Aorta (tissue), 5 donors: ENCODE measurements at places on chromosomes 1 and 21.
A peak's percentile ranks its signal among the peaks of the same experiment; 100 is the strongest.

DNA sequence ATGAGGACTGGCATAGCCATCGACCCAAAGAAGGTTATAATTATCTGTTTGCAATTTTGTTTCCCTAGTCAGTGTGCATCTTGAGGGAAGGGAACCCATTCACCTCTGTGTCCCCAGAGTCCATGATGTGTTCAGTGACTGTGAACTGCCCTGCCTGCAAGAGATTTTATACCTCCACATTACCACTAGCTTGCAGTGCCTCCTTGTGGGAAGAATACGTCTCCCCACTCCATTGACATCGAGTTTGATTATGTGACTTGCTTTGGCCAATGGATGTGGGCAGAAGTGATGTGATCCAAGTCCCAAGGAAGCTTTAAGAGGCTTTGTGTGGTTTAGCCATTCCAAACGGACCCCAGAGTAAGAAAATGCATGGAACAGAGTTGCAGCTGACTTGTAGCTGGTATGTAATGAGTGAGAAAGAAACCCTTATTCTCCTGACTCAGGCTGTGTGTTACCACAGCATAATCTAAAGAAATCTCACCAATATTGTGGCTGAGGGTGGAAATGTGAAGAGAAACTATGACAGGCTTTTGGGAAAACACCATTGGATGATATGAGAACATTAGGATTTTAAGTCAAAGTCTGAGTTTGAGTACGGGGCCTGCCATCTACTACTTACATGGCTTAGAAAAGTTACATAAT is 47.8 kb upstream of the NRDC start:
- DNase-seq = no peak

DNA sequence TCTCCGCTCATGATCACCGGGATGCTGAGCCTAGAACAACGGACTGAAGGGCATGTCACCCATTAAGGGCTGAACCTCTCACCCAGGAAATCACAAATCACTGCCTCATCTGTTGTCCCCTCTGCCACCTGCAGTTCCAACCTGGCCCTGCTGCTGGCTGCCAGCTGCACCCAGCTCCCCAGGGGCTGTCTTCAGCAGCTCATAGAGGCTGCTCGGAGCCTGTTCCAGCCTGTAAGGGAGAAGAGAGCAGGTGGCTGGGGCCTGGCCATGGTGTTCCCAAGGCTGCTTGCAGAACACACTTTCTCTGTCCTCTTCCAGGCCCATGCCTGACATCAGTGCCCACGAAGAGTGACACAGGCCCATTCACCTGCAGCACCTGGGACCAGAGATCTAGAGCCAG is 44.5 kb upstream of the DISP3 start:
- no peak for DNase-seq

- DNase-seq = no peak
Measured at GRCh38 chr1:85179522-85179921, 21.3 kb downstream of the SYDE2 start.

DNA sequence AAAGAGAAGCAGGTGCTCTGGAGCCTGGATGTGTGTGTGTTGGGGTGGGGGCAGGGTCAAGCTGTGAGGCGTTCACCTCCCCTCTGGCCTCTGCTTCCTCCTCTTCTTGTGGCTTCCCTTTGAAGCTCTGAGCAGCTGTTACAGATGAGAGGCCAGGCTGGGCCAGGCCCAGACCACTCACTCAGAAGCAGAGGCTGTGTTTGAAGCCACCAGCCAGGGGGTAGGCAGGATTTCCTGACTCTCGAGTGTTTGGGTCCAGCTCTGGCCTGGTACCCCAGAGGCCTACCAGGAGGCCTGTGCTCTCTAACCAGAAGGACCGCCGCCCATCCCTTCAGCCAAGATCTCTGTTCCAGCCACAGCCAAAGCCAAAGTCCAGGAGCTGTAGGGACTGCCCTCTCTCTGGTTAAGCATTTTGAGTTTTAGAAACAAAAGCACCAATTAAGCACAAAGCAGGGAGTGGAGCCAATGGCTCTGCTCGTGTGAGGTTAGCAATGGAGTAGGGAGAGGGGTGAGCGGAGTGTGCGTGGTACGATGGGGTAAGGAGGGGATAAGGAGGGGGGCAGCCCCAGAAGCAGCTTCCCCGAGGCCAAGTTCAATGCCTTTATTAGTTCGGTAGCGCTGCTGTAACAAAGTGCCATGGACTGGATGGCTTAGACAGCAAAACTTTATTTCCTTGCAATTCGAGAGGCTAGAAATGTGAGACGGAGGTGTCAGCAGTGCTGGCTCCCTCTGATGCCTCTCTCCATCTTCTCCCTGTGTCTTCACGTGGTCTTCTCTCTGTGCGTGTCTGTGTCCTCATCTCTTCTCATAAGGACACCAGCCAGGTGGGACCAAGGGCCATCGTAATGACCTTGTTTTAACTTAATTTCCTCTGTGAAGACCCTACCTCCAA is 20.5 kb downstream of the RCSD1 start:
- no peak for DNase-seq

GRCh38 chr1:156920233-156921052 is at the start of gene LRRC71:
TSS of gene LRRC71 (plus strand) at chr1:156920632. CDS start at chr1:156920804, 172 bp downstream.
- DNase-seq = peak; percentile 83

DNA sequence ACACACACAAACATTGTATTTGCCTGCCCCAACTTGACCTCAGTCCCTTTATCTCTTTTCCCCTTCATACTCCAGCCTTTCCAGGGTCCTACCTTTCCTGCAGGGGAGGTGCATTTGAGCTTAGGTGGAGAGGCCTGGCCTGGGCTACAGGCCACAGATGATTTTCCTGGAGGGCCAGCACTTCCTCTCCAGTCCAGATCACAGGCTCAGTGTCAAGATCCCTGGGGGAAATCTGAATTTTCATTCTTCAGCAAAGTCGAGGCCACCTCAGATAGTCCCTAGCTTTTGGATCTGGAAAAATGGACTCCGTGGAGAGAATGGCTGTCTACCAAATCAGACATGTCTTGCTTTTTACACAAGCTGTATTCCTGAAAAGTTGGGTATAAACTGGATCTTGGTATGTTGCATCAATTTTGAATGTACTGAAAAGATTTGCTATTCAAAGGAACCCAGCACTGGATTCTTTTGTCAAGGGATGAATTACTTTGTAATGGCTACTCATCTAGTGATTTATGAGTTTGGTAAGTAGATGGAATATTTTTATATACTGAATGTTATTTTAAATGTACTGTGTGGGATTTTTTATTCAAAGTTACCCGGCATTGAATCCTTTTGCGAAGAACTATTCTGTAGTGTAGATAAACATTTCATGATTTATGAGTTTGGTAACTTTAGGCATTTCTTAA is 78.7 kb downstream of the DDR2 start:
- no peak for DNase-seq

DNA sequence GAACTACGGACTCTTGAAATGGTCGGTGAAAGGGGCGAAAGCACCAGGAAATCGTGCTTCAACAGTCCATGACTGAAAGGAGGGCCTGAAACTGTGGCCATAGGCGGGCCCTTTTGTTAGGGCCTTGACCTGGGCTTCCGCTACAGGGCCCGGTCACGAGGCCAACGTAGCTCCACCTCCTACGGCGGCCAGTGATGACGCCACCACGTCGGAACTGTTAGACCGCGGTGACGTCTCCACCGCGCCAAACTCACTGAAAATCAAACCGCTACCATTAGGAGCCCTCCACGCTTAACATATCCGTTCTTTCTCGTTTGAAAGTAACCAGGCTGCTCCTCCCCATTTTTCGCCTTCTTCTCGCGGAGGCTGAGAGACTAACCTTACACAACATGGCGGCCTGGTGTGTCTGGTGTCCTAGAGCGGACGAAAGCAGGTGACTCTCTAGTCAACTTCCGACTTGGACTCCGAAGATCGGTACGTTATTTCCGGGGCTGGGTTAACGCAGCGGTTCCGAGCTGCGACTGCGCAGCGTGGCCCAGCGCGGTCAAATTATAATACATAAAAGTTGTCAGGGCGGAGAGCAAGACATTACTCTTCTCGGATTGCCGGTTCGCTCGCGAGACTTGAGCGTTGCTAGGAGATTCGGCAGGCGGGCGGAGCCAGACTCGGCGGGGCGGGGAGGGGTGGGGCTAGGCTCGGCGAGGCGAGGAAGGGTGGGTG is 371 bp upstream of the CACYBP start:
- DNase-seq = peak; percentile 98

- DNase-seq = peak; percentile 53
Measured at GRCh38 chr1:920010-920409, 3.7 kb upstream of the SAMD11 start.

- no peak for DNase-seq
Measured at GRCh38 chr1:99348397-99349132, 84.3 kb downstream of the PLPPR4 start.

GRCh38 chr1:174157157-174157806 is 2.0 kb upstream of the RABGAP1L start:
- no peak for DNase-seq

GRCh38 chr1:156368157-156368658 is 803 bp upstream of the RHBG start:
- DNase-seq = no peak

- peak; percentile 45 for DNase-seq
Measured at GRCh38 chr1:192713921-192714320, 78.0 kb downstream of the RGS13 start.

GRCh38 chr1:200355801-200356200 is 54.0 kb downstream of the ZNF281 start:
- DNase-seq = no peak

DNA sequence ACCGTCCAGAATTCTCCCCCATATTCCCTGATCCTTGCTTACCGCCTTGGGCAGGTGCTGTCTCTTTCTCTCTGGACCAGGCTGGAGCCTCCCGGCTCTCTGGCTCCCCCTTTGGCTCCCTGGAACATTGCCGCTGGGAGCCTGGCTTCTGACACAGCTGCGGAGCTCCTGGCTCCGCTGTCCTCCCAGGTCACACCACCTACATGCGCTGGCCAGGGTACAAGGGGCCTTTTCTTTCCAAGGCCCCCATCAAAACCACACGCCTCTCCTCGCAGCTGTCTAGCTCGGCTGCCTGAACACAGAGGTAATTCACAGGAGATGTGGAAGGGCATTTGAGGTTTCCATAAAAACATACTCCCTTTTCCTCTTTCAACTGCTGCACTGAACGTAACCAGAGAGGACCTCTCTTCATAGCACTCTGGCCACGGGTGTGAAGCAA is 7.5 kb upstream of the ZNF648 start:
- no peak for DNase-seq

GRCh38 chr1:145996433-145997015 is at the start of gene TXNIP:
TSS of gene TXNIP (minus strand) at chr1:145996579. CDS start at chr1:145996266, 313 bp downstream.
- DNase-seq = peak; percentile 99

DNA sequence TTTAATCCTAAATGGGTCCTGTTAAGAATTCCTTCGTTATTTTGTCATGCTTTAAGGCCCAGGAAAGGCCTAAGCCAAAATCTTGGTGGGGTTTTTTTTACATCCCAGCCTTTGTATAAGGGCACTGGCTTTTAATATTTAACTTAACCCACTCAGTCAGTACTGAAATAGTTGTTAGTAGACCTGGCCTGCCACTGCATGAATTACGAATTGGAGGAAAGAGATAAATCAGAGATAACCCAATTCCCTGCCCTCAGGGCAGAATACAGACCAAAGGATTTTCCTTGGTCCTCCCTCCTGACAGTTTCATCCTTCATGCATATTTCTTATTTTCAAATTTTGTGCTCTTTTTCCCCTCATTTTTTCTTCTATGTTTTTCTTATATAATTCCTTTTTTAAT is 193.0 kb downstream of the FASLG start:
- DNase-seq = no peak

DNA sequence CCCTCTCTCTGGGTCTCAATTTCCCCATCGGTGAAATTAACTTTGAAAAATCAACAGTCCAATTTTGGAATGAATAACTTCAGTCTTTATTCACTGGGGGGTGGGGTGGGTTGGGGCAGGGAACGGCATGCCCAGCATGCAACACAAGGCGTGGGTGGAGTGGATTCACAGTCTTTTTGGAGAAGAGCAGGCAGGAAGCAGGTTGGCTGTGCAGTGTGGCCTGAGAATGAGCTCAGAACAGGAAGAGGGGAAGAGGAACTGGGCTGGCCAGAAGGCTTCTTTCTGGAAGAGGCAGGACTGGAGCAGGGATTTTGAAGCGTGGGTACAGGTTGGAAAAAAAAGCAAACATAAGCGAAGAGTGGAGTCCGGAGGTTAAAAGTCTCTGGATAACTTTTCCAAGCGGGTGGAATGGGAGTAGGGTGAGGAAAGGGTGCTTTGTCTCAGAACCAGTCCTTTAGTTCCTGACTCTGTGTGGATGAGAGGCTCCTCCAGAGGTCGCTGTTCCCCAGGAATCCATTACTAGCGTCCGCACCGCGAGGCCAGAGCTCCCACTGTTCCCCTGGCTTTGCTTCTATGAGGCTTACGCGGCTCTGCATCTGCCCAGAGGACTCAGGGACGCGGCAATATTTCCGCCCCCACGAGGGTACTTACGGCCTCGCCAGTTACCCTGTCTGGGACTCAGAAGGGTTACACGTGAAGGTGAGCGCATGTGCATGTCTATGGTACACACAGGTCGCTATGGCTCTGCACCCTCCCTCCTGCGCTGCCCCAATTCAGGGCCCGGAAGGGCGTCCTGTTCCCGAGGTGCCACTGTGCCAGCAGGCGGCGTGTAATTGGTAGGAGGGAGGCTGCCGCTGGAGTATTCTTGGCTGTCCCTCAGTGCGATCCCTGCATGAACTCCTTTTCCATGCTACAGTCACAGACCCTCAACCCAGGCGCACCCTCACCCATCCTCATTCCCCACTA is 5.5 kb upstream of the FOXD2 start:
- peak; percentile 91 for DNase-seq

GRCh38 chr1:37828410-37829074 is 20.5 kb upstream of the YRDC start:
- DNase-seq = no peak

GRCh38 chr1:87983841-87984240 is 655.2 kb downstream of the LMO4 start:
- DNase-seq = no peak

DNA sequence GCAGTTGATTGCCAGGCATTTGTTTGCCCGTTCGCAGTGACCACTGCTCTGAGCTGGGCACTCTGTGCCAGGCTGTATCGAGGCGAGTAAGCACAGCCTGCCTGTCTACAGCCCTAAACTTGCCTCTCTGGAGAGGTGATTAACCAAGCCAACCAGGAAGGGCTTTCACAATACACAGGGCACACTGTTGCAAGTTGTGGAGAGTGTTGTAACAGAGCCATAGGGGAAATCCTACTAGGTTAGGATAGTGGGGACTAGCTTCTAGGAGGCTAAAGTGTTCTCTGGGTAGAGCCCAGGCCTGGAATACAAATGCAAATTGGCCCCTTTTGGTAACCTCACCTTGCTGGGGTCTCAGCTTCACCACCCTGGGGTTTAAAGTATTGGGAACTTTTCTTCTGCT is 23.8 kb downstream of the PRDM2 start:
- DNase-seq = no peak

GRCh38 chr1:155691992-155692528 is 3.2 kb downstream of the DAP3 start:
- DNase-seq = no peak

- DNase-seq = no peak
Measured at GRCh38 chr1:33424205-33424604, 6.7 kb downstream of the PHC2 start.

- DNase-seq = no peak
Measured at GRCh38 chr1:194544012-194544411, 1357.6 kb upstream of the B3GALT2 start.

GRCh38 chr1:175037416-175037815 is 14.2 kb upstream of the MRPS14 start:
- DNase-seq = no peak
